ENCODE measurements at places on chromosomes 1 and 21.

- DNase-seq = no peak
Measured at GRCh38 chr1:210292231-210292871, 36.4 kb upstream of the HHAT start.

- DNase-seq = no peak
Measured at GRCh38 chr1:35546614-35547013, 10.6 kb downstream of the KIAA0319L start.

- no peak for DNase-seq
Measured at GRCh38 chr21:38416791-38417190, 81.5 kb downstream of the ERG start.

DNA sequence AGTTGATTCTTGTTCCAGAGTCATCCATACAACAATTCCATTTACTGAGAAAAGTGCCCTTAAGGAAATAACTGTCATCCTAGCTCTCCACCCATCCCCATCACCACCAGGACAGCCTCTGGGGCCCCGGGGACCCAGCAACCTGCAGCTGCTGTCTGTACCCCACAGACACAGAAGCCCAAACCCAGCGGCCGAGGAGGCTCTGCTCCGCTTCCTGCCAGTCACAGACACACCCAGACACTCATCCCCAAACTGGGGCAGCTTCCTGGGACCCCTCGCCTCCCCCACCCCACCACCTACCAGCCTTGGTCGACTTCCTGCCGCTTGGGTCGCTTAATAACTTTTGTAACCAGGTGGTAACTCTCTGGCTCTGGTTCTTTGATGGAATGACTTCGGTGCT is 121.6 kb upstream of the SLC25A33 start:
- no peak for DNase-seq

DNA sequence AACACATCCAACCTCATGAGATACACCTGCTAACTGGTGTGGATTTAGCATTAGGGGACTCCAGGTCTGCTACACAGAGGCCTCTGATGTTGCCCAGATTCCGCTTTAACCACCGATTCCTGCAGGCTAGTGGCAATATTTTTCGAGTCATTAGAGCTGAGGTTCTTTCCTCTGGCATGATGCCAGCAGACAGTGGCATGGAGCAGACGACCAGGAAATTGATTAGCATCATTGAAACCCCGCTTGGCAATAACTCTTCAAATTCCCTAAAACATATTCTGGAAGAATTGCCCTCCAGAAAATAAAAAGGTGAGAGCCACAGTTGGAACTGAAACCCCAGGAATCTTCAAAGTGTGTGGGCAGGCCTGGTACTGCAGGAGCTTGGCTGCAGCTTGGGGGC is 28.4 kb upstream of the ETV3 start:
- no peak for DNase-seq

DNA sequence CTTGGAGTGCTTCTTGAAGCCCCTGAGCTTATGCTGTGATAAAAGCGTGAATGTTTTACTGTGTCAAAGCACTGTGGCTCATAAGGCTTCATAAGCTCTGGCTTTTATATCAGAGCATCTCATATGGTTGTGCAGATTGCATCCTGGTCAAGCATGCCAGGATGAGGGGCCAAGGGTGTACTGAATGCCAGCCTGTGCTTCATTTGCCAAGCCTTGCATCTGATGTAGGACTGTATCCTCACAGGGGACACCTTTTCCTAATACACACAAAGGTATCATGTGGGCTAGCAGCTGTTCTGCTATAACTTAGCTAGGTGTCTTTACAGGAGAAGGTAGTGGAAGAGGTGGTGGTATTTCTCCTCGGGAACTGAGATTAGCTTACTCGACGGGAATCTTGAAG is 134.7 kb downstream of the ST6GALNAC3 start:
- no peak for DNase-seq

GRCh38 chr1:61887931-61888564 is 145.8 kb downstream of the PATJ start:
- DNase-seq = no peak

GRCh38 chr1:103254691-103255090 is 146.4 kb upstream of the COL11A1 start:
- DNase-seq = no peak

DNA sequence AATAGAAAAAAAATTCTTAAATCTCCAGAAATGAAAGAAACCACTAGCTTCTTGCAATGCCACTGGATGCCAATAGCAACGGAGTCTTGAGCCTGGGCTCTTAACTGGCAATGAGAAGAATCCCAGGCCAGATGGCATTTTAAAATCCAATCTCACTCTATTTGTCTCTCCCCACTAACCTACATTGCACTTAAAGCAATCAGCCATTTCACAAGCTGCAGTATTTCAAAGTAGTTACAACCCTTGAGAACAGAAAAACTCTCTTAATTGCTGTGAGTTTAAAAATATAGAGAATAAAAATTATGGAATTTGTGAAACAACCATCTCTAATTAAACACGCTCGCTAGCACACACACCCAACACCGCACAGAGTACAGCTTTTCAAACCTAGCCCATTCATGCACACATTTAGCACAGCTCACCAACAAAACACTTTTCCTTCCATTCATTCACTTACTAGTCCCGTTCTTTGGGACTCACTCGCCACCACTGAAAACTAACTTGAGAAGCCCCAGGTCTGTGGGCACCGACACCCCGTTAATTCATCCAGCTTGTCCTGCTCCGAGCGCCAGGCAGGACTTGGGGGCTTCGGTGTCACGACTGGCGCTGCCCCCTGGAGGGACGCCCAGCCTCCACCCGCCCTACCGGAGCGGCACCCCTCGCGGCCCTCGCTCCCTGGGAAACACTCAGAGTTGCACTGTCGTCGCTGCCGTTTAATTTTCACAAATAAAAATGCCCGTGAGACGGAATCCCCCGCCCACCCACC is 1.0 kb downstream of the DDAH1 start:
- no peak for DNase-seq

DNA sequence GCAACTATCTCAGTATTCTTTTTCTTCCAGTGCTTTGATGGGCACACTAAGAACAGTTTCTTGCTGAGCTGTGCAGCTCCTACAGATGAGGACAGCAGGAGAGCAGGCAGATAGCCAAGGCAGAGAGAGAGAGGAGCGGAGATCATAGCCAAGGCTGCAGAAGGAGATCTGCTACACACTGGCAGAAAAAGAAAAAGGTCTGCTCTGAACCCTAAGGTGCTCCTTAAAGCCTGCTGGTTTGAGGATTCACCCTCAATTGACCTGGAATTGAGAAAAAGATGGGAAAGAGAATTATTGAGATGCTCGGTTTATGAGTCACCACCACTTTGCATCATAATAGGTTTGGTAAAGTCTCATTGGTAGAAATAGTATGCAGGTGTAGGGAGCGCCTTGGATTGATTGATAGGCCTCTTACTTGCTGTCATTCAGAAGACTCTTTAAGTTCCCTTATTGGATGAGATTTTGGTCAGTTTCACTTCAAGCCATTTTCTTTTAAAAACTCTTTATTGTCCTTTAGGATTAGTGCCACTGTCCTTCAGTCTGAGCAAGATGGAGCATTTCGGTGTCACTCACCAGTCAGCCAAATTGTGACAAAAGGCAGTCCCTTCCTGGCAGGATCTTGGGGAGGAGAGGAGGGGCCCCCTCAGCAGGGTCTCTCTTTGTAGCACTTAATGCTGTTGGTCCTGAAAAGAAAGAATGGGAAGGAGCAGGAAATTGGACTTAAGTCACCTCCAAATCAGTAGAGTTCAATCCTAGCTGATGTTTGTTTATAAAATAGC is 685.0 kb downstream of the ADGRL2 start:
- no peak for DNase-seq

DNA sequence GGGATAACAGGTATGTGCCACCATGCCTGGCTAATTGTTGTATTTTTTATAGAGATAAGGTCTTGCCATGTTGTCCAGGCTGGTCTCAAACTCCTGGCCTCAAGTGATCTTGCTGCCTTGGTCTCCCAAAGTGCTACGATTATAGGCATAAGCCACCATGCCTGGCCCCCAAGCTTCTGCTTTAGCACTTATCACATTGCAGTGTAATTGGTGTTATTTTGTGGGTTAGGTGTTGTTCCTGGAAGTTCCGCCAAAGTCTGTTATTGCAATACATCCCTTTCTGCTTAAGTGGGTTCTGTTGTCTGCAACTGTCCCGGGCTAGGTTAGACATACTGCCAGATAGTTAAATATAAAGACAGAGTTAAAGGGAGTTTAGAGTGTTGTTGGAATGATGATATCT is 3.4 kb downstream of the ZCCHC17 start:
- DNase-seq = no peak

DNA sequence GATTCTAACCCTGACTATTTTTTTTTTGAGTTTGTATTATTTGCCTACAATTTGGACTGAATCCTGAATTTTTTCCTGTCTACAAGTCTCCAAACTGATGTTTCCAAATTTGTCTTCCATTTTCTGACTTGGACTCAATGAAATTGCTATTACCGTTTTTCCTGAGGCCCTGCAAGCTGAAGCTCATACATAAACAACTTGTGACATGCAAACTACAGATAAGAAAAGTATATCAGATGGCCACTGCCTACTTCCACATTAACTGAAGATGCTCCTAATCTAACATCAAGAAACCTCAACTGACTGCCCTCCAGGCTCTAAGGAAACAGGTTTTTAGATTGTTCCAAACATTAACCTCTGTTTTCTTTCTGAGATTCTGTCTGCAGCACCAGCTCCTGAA is 51.1 kb upstream of the KLHDC7A start:
- no peak for DNase-seq

- DNase-seq = no peak
Measured at GRCh38 chr21:30719401-30719800, 824 bp upstream of the KRTAP21-3 start.

GRCh38 chr1:114780344-114781226 is at the start of gene SIKE1:
Gene SIKE1, minus strand, starts transcription at chr1:114780685. Its CDS starts 78 bp downstream, at chr1:114780607.
- peak; percentile 90 for DNase-seq

DNA sequence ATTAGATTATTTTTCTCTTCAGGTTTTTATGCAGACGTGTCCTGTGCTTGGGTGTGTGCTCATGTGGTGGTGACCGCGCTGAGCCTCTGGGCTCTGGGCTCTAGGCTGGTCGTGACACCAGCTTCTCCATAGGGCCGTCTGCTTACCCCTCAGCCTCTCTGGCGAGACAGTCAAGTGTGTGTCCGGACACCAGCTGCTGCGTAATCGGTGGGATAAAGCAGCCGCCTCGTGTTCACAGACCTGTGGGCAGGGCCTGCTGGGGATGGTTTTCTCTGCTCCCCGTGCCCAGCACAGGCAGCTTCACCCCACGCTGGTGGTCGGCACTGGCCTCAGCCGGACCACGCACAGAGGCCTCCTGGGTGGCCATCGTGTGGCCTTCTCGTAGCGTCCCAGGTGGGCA is 33.6 kb upstream of the DIP2A start:
- DNase-seq = no peak

GRCh38 chr21:28256837-28257236 is 735.8 kb downstream of the LTN1 start:
- DNase-seq = no peak

DNA sequence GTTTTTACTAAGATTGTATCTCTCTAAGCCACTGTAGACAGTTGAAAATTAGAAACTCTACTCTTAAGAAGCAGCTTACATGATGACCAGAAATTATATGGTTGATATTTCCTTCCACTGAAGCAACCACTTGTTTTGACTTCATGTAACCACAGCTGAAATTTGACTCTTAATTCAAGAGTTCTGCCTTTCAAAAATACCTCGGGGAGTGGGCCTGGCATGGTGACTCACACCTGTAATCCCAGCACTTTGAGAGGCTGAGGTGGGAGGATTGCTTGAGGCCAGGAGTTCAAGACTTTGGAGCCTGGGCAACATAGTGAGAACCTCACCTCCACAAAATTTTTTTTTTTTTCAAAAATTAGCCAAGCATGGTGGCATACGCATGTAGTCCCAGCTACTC is 4.3 kb downstream of the AMPD1 start:
- no peak for DNase-seq

DNA sequence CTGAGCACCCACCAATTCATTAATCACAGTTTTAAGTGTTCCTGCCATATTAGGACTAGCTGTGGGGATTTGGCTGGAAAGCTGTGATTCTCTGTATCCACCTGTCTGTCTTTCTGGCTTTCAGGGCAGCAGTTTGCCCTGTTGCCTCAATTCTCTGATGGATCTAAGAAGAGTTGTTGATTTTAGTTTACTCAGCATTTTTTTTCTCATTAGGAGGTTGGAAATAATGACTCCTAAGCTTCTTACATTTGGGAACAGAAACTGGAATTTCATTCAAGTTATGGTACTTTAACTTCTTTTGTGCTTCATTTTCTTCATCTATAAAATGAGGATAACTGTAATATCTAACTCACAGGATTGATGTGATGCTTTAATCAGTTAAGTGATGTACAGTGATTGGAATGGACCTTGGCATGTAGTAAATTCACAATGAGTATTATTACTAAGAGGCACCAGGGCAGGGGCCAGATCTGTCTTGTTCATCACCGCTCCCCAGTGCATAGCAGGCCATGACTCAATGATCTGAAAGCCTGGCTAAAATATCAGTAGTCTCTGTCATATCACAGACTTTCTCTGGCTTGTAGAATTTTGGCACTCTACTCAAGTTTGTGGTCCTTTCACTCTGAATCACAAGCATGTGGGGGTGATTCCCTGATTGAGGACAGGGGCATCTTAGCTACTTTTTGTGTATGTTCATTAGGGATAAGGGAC is 51.4 kb upstream of the GREM2 start:
- DNase-seq = no peak

DNA sequence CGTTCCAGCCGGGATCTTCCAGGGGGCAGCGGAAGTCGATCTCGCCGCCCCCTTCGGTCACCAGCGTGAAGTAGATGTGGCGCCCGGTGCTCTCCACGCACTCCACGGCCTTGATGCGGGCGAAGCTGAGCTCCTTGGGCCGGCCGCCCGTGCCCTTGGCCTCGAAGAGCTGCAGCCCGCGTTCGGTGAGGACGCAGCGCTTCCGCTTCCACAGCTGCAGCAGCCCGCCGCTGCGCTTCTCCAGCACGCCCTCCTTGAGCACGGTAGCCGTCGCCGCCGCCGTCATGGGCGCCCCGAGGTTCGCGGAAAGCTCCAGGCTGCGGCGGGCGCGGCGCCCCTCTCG is 516 bp downstream of the PHLDA3 start:
- peak; percentile 28 for DNase-seq

- no peak for DNase-seq
Measured at GRCh38 chr1:18496056-18496455, 15.3 kb downstream of the KLHDC7A start.

DNA sequence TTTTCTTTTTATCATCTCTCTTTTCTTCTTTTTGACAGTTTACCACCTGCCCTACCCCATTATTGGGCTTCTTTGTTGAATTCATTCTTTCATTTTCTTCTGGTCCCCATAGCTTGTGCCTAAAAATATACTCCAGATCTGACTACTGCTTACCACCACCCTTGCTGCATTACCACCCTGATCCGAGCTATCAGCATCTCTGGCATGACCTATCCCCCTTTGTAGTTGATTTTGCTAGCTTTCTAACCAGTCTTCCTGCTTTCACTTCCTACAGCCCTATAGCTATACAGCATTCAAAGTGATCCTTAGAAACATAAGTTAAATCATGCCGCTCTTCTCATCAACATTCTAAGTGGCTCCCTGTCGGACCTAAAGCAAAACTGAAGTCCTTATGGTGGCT is 59.4 kb upstream of the MPC2 start:
- DNase-seq = no peak

- no peak for DNase-seq
Measured at GRCh38 chr1:51875291-51875772, 3.2 kb downstream of the NRDC start.

All from CD14-positive monocyte (primary cell).